ENCODE measurements at places on chromosomes 4 and X. TPM values are rescaled to one million over a fixed set of nuclear protein-coding genes. Genes with fewer than 3 reads are reported as not detected.
A peak's percentile ranks its signal among the peaks of the same experiment; 100 is the strongest.

DNA sequence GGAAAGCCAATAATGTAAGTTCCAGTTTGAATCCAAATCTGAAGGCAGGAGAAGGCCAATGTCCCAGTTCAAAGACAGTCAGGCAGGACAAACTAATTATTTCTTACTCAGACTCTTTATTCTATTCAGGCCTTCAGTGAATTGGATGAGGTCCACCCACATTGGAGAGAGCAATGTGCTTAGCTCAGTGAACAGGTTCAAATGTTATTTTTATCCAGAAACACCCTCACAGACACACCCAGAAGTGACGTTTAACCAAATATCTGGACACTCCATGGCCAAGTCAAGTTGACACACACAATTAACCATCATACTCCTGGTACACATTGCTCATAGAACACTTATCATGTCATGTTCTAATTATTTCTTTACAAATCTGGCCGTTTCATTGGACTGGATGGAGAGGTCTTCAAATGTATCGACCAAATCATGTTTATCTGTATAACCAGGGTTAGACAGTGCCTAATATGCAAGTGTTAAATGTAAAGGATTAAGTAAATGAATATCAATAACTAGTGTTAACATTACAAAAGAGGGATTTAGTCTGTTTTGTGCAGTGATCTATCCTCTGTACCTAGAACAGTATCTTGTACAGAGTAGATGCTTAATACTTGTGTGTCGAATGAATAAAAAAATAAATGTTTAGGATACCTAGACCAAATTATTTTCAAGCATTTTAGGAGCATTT is 27.1 kb upstream of the XK start:
- H3K4me3 ChIP-seq: no peak overlapping the region
- H3K27me3 ChIP-seq: no peaks in the 10 kb centered on the region
- H3K36me3 ChIP-seq: no peaks in the 10 kb centered on the region
- DNase-seq: no peak

- no peak overlapping the region for H3K4me3 ChIP-seq
- no peaks in the 10 kb centered on the region for H3K4me1 ChIP-seq
- DNase-seq: no peak
- H3K27ac ChIP-seq: no peak overlapping the region
- no peaks in the 10 kb centered on the region for H3K36me3 ChIP-seq
Observed at GRCh38 chr4:63493265-63493664, 916.0 kb downstream of the TECRL start.

- H3K27ac ChIP-seq: no peak overlapping the region
- peaks cover 64% of the 10 kb centered on the region for H3K4me1 ChIP-seq
- H3K27me3 ChIP-seq: no peaks in the 10 kb centered on the region
Observed at GRCh38 chr4:2788532-2789103, 4.3 kb upstream of the SH3BP2 start.

- H3K27ac ChIP-seq: no peak overlapping the region
- no peaks in the 10 kb centered on the region for H3K4me1 ChIP-seq
- H3K36me3 ChIP-seq: no peaks in the 10 kb centered on the region
- peaks cover 2% of the 10 kb centered on the region for H3K27me3 ChIP-seq
- H3K4me3 ChIP-seq: no peak overlapping the region
Observed at GRCh38 chr4:80305466-80305865, 30.1 kb upstream of the CFAP299 start.

DNA sequence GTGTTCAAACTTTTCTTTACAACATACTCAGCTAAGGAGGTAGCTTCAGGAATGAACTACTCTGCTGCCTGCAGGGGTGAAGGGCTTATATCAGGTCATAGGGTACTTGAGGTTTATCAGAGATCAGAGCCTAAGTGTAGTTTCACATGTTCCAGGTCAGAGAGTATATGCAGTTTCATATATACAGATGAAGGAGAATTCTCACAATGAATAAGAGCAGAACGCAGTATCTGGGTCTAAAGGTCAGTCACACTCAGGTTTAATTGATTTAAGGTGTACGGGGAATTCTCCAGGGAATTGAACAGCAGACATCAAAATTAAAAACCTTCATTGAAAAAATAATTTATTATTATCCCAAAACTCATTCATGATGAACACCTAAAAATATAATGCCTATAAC is 700.6 kb downstream of the TECRL start:
- no peaks in the 10 kb centered on the region for H3K27me3 ChIP-seq
- no peak overlapping the region for H3K27ac ChIP-seq
- no peak for DNase-seq

- H3K36me3 ChIP-seq: no peaks in the 10 kb centered on the region
- DNase-seq: no peak
- no peaks in the 10 kb centered on the region for H3K4me1 ChIP-seq
- H3K27me3 ChIP-seq: no peaks in the 10 kb centered on the region
- no peak overlapping the region for H3K4me3 ChIP-seq
- no peak overlapping the region for H3K27ac ChIP-seq
Observed at GRCh38 chrX:137896123-137896522, 330.2 kb downstream of the ZIC3 start.

DNA sequence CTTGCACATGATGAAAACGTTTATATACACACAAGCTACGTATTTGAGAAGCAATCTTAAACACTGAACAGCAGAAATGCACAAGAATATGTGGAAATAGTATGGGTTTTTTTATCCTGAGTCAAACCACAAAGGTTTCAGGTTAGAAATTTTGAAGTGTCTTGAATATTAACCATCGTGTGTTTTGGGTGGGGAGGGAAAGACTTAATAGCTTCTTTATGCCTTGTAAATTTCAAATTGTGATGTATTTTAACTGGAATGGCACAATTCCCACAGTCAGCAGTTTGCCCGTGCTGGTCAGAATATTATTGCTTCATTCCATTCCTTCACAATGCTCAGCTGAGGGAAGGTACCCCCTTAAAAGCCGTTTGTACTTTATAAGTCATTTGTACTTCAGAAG is 67.4 kb upstream of the WDR1 start:
- no peaks in the 10 kb centered on the region for H3K27me3 ChIP-seq
- H3K36me3 ChIP-seq: no peaks in the 10 kb centered on the region
- no peak overlapping the region for H3K4me3 ChIP-seq
- no peak for DNase-seq

DNA sequence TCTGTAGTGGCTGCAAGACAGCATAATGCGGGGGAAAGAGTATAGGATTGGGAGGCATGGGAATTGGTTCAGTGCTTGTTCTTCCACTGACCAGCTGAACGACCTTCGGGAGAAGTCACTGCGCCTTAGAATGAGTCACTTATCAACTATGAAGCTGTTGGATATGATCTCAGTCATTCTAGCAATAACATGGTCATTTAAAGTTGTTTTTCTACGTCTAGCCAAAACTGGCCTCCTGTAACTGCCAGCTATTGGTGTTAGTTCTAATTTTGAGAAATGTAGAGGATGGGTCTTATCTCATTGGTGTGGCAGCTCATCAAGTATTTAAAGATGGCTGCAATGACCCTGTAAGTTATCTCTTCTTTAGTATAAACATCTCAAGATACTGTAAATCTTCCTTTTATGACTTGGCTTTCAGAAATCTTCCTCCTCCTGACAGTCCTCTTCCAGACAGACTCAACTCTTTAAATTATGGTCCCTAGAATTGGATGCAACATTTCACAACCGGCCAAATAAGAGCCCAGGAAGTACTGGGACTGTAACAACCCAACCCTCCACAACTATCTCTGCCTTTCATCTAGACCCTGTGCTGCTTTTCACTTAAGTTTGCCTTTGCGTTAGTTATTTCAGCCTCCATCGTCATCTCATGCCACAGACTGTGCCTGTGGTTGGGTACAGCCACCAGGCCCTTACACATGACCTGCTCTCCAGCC is 243.3 kb downstream of the CBR4 start:
- H3K27ac ChIP-seq: peak overlapping the region; percentile 81
- no peaks in the 10 kb centered on the region for H3K36me3 ChIP-seq
- no peak overlapping the region for H3K4me3 ChIP-seq
- no peaks in the 10 kb centered on the region for H3K27me3 ChIP-seq

- no peaks in the 10 kb centered on the region for H3K27me3 ChIP-seq
- H3K36me3 ChIP-seq: no peaks in the 10 kb centered on the region
- no peak overlapping the region for H3K4me3 ChIP-seq
- no peak overlapping the region for H3K27ac ChIP-seq
- no peak for DNase-seq
Observed at GRCh38 chr4:96293806-96294205, 453.9 kb downstream of the PDHA2 start.

- H3K4me3 ChIP-seq: no peak overlapping the region
- no peak overlapping the region for H3K27ac ChIP-seq
- no peak for DNase-seq
- H3K27me3 ChIP-seq: no peaks in the 10 kb centered on the region
Observed at GRCh38 chr4:107902715-107903114, 28.6 kb upstream of the CYP2U1 start.

DNA sequence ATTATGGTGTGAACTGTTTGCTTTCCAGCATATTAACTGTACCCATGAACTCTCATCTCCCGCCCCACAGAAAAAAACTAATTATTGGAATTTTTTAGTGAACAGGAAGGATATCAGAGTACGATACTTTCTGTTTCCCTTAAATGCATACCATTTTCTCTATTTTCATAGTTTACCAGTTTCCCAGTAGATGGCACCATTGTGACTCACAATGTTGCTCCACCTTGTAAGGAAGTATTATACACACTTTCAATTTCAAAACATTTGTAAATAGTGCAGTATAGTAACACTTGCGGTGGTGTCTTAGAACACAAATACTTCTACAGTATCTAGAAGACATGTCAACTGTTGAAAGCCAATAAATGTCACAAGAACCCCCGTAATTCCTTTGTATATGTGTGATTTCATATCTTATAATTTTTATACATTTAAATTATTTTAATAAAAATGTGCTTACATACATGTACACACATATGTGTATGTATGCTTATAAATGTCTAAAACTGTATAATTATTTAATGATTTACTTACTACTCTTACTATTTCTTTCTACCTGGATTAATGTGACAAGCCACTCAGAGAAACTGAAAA is 167.3 kb downstream of the SLIT2 start:
- H3K36me3 ChIP-seq: no peaks in the 10 kb centered on the region
- DNase-seq: peak; percentile 82
- no peaks in the 10 kb centered on the region for H3K4me1 ChIP-seq
- H3K27ac ChIP-seq: peak overlapping the region; percentile 31
- H3K4me3 ChIP-seq: peak overlapping the region; percentile 29

The DGAT2L6 gene
- not detected for total RNA-seq

DNA sequence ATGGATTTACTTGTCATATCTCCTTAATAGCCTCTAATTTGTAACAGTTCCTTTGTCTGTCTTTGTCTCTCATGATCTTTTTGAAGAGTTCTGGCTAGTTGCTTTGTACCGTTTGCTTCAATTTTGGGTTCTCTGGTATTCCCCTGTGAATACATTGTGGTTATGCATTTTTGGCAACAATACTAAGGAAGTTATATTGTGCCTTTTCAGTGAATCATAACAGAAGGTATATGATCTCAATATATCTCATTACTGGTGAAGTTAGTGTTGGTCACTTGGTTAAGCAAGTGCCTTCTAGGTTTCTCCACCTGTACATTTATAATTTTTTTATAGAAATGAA is 48.6 kb downstream of the DCLK2 start:
- H3K27me3 ChIP-seq: no peaks in the 10 kb centered on the region
- no peaks in the 10 kb centered on the region for H3K4me1 ChIP-seq
- H3K27ac ChIP-seq: no peak overlapping the region
- no peak for DNase-seq
- H3K36me3 ChIP-seq: no peaks in the 10 kb centered on the region

DNA sequence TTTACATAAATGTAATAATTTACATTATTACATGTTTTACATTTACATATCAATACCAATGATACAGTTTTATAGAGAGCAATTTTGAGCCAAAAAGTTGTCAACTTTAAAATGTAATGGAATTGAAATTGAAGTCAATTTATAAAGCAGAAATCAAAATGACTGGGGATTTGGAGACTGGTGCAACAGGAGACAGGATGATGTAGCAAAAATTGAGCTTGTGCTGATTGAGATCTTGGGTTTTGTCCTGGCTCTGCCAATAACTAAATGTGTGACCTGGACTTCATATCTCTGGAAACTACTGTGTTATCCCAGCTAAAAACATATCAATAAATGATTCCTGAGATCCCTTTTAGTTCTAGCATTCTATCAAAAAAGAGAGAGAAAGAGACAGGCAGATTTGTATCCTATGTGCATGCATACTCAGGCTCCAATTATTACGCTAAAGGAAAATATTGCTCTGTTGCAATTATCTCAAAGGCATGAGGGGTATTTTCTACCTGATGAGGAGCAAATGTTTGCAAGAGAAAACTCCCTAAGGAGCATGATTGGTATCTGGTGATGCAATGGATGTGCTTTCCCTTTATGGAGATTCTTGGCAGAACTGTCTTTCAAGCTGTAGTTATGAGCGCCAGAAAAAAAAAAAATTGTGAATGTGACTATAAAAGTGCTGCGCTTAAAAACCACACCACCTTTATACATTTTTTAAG is 14.7 kb downstream of the EXOC1L start:
- no peaks in the 10 kb centered on the region for H3K27me3 ChIP-seq
- no peaks in the 10 kb centered on the region for H3K36me3 ChIP-seq
- no peaks in the 10 kb centered on the region for H3K4me1 ChIP-seq
- H3K4me3 ChIP-seq: no peak overlapping the region
- DNase-seq: no peak
- H3K27ac ChIP-seq: no peak overlapping the region

The SSX3 gene
- total RNA-seq: not detected

DNA sequence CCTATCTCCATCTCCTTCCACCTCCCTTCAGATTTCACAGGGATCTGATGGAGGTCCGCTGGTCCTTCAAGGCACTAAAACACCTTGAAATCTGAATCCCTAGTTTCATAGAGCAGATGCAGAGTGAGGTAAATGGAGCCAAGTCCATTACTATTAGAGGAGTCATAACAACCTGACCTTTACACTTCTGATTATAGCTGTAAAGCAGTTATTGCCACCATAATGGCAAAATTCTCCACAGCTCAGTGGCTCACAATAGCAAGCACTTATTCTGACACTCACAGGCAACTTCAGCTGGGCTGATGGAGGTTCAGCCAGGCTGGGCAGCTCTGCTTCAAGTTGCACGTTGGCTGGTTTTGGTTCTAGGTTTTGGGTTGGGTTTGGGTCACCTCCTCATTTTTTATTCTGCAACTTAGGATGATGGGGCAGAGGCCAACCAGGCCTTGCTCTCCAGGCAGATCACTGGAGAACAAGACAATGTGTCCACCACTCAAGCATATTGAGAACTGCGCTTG is 51.4 kb upstream of the LRAT start:
- H3K27ac ChIP-seq: no peak overlapping the region
- no peak for DNase-seq

The APBB2 gene
- 43.8 TPM for total RNA-seq

The CSAG1 gene
- not detected for total RNA-seq

DNA sequence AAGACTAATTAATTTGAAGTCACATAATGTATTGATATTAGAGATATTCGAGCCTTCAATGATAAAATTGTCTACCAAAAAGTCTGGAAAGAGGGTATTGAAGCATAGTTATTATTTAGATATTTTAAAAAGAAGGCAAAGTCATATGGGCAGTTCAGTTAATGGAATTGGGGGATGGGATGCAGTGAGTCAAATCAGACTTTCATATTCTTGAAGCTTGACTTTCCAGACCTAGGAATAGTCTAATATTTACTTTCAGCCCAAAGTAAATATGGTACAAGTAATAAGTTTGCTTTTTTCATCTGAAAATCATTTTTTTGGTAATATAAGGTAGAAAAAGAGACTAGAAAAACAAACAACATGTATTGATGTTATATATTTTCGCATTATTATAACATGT is 2017.8 kb downstream of the C4orf33 start:
- H3K4me1 ChIP-seq: no peaks in the 10 kb centered on the region
- H3K4me3 ChIP-seq: no peak overlapping the region
- no peaks in the 10 kb centered on the region for H3K27me3 ChIP-seq
- no peak overlapping the region for H3K27ac ChIP-seq

Measured in stomach (tissue), 19 donors.